ENCODE measurements at places on chromosomes 4 and X.

GRCh38 chrX:154002215-154002719, 17.4 kb downstream of the IRAK1 start:
- no peak for DNase-seq

DNA sequence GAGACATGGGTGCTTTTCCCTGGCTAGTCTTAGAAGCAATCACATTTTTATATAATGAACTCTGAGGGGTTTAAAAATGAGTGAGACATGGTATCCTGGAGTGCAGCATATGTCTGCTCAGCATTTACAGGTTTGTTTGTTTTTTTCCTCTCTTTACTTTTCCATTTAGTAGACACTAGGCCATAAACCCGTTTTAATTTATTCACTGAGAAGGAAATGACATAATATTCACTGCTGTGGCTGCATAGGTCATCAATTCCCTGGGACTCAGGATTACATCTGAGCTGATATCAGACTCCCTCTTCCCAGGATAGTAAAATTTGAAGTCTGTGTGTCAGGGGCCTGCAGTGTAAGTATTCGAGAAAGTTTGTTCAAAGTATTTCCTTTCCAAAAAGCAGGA, 178.9 kb upstream of the SPRY1 start:
- DNase-seq: no peak

GRCh38 chrX:114970806-114971205, 46.6 kb downstream of the IL13RA2 start:
- no peak for DNase-seq

GRCh38 chrX:41946235-41946634, 22.9 kb upstream of the CASK start:
- DNase-seq: no peak

- DNase-seq: no peak
These were observed 44.7 kb upstream of the EPGN start for GRCh38 chr4:74263551-74263950.

- DNase-seq: no peak
These were observed 17.5 kb downstream of the ANKRD50 start for GRCh38 chr4:124694946-124695598.

DNA sequence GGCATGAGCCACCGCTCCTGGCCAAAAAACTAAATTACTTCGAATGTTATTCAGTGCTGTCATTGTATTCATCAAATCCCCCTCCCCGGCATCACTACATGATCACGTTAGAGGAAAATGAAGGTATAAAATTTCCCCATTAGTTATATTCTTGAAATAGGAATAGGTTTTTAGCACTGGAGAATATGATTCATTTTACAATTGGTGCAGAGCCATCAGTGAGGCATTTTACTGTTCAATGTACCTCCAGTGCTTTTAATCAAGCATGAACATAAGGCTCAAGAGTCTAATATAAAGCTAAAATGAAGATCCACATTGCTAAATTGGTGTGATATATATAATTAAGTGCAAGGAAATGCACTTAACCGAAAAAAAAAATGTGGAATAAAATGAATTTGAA, 18.3 kb downstream of the KLF3 start:
- no peak for DNase-seq

DNA sequence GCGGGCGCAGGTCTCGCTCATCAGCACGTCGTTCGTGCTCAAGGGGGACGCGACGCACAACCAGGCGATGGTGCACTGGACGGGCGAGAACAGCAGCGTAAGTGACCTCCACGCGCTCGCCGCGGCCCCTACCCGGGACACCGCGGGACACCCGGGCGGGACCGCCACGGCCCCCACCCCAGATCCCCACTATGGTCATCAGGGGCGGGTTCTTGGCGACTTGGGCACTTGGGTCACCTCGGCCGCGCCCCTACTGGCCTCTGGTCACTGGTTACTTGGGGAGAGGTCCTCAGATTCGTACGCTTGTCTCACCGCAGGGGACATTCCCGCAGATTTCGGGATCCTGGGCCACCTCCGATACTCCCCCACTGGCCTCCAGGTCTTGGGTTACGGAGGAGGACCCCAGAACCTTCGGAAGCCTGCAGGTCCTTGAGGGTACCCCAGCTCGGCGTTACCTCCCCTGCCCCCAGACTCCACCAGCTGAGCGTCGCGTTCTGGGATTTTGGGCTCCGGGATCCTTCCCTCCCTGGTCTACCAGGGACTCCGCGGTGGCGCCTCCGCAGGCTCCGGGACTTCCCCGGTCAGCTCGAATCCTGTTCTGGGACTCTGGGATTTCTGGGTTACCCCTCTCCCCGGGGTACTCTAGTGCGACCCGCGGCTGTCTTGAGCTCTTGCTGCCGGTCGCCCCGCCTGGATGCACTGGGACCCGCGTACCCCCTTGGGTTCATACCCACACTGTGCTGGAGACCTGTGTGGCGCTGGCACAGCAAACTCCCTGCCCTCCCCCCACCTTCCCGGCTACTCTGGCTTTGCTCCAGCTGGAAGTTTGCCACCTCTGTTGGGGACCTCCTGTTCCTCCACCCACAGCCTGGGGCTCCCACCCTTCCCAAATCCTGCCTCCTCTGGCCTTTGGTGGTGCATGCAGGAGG, 956 bp downstream of the SORCS2 start:
- no peak for DNase-seq

DNA sequence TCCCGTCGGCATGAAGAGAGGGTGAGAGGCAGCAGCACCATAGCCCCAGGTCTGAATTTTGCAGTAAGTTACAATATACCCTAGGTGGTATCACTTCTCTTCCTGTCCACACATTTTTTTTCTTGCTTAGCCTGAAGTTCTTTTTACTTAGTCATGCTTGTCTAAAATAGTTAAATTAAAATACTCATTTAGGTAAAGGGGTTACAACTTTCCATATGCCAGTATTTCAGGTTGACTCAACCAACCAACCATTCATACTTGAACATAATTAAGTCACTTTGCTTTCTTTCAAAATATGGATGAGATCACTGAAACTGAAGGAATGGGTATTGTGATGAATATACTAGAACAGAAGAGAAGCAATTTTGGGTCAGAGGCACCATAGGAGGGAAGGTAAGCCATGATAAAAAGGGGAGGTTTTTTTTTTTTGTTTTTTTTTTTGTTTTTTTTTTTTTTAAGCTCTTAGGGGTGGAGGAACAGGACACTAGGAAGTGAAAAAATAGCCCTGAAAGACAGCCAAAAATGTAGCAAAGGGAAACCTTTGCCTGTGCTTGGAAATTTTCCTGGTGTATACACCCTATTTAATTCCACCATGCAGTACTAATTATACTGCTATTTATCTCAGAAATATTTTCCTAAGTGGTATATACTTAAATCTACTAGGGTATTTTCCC, 41.8 kb downstream of the RPS6KA3 start:
- DNase-seq: no peak

DNA sequence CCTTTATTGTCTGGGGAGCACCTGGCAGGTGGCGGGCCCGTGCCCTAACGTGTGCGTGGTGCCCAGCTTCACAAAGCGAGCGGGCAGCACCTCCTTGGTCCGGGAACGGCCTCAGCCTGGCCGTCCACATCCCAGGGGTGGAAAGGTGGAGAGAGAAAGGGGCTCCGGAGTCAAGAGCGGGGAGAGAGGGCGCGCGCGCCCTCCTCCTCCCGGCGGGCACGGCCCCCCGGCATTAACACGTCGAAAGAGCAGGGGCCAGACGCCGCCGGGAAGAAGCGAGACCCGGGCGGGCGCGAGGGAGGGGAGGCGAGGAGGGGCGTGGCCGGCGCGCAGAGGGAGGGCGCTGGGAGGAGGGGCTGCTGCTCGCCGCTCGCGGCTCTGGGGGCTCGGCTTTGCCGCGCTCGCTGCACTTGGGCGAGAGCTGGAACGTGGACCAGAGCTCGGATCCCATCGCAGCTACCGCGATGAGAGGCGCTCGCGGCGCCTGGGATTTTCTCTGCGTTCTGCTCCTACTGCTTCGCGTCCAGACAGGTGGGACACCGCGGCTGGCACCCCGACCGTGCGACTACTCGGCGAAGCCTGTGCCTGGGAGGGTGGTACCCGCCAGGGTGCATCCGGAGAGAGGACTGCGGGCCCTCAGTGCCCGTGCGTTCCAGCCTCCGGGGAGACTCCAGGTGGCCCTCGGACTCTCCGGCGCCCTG, at the start of gene KIT:
TSS of gene KIT (plus strand) at position 407 of the 701 bp plus-strand sequence. CDS start at position 465, 58 bp downstream.
- DNase-seq: no peak

DNA sequence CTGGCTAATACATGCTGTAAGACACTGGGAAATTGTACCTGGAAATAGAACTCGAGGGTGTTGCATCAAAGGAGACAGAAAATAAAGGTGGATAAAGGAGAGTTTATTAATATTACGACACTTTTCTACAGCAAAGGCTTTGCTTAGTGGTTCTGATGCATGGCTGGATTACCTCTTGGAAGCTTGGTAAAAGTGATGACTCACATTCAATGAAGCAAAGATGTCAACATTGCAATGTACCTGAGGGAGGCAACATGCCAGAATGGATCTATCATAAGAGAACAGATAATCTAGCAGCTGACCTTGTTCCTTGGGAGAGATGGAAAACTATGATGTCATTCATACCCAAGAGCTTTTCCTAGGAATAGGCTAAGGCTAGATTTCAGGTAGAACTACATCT, 735.1 kb upstream of the DIAPH2 start:
- DNase-seq: no peak

- DNase-seq: no peak
These were observed 52.4 kb downstream of the EDNRA start for GRCh38 chr4:147533331-147533730.

- DNase-seq: no peak
These were observed 31.5 kb upstream of the DIPK2B start for GRCh38 chrX:45232139-45232538.

DNA sequence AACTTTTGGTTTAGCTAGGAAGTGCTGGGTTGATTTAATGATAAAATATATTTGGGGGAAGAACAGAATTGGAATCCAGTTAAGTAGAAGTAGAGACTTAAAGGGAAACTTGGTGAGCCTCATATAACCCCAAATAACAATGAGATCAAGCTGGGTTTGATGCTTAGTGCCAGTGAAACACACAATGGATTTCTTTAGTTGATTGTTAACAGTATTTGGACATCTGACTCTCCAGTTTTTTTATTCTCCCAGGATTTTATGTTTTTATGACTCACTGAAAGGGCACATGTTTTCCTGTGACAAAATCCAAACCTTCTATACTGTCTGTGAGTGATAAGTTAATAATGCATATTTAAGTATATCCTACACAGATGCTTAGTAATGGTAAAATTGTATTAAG, 2.7 kb upstream of the NEUROG2 start:
- no peak for DNase-seq

DNA sequence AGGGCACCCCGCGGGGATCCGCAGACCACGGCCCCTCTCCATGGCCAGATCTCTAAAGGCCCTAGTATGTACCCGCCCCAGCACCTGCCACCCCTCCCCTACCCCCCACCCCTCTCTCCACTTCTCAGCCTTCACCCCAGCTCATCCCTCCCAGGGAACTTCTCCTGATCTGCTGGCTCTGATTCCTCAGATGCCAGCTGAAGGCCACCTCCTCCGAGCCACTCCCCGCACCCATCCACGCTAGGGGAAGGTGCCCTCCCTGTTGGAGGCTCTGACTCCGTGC, 11.9 kb downstream of the PSAPL1 start:
- no peak for DNase-seq

GRCh38 chr4:81808011-81808672, 336.4 kb upstream of the RASGEF1B start:
- DNase-seq: no peak

DNA sequence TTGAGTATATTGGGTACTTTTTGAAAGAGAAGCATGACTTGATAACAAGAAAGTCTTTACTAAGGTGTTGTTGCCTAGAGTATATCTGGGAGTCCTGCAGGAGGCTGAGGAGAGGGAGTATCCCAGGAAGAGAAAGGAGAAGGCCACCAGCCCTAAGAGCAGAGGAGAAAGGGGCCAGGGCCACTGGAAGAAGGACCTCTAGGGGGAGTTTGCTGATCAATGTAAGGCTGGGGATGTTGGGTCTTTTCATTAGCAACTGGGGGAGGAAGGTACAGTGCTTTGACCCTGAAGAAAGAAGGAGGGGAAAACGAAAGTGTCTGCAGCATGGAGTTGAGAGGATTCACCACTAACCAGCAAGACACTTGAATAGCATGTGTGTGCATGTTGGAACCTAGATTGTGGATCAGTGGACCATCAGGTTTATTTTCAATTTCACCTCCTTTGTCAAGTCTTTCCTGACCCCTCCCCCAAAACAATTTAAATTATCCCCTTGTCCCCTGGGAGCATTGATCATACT, 4.5 kb downstream of the SMIM9 start:
- DNase-seq: no peak

GRCh38 chr4:42159271-42160001, 7.0 kb upstream of the BEND4 start:
- DNase-seq: no peak

DNA sequence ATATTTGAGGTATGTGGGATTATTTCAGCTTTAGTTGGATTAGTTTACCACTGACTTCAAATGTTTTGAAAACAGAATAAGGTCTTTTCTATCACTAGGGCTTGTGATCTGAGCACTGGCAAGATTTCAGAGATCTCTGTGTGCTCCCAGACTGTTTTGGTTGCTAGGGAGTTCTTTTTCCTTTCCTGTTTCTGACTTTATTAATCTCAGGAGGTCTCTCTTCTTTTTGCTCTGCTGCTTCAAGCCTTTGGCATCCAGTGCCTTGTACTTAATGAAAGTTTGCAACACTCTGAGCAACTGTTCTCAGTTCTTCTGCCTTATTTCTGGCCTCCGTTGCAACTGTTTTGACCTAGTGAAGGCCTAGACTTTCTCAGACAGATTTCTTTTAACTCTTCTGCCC, 32.1 kb upstream of the PAQR3 start:
- DNase-seq: no peak

GRCh38 chrX:119624417-119624816, 18.2 kb upstream of the NKRF start:
- DNase-seq: no peak

DNA sequence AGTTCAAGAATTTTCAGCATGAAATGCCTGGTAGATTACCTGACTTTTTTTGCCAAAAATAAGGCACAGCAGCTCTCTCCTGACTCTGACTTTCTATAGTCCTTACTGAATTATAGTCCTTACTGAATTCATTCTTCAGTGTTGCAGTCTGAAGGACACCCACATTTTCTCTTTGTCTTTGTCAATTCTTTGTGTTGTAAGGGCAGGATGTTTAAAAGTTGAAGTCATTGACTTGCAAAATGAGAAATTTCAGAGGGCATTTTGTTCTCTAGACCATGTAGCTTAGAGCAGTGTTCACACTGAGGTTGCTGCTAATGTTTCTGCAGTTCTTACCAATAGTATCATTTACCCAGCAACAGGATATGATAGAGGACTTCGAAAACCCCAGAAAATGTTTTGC, 168.0 kb downstream of the SOWAHB start:
- no peak for DNase-seq

GRCh38 chrX:23592741-23593140, 74.6 kb upstream of the PRDX4 start:
- no peak for DNase-seq

DNA sequence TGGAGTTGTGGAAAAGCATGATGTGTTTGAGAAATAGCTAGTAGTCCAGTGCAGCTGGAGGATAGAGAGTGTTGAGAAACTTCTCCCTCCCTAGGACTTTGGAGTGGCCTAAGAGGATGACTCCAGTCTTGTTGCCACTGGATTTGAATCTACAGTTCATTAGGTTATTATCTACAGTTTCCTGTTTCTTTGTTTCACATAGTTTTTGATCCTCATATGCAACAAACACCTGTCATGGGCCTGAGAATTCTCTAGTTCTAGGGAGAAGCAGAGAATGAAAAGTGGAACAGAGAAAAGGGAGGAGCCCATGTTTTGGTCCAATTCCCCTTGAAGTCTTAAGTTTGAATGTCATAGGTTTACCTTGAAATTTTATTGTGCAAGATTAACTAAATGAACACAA, 73.6 kb upstream of the TBC1D9 start:
- DNase-seq: no peak
